ENCODE measurements at places on chromosomes 1 and 21. TPM values are rescaled to one million over a fixed set of nuclear protein-coding genes. Genes with fewer than 3 reads are reported as not detected.

Gene RIMS3
- 0.64 TPM for total RNA-seq

Gene RSPH1
- total RNA-seq, result not detected

Gene ADAM30
- not detected for total RNA-seq

- DNase-seq, result no peak
Measured at GRCh38 chr1:201213926-201214325, 23.3 kb downstream of the IGFN1 start.

GRCh38 chr1:247352175-247352574, 20.5 kb upstream of the ZNF496 start:
- DNase-seq, result peak; percentile 31

GRCh38 chr1:14842891-14843290, 244.4 kb downstream of the KAZN start:
- DNase-seq, result peak; percentile 90

- no peak for DNase-seq
Measured at GRCh38 chr1:66519992-66520391, 14.0 kb upstream of the SGIP1 start.

DNA sequence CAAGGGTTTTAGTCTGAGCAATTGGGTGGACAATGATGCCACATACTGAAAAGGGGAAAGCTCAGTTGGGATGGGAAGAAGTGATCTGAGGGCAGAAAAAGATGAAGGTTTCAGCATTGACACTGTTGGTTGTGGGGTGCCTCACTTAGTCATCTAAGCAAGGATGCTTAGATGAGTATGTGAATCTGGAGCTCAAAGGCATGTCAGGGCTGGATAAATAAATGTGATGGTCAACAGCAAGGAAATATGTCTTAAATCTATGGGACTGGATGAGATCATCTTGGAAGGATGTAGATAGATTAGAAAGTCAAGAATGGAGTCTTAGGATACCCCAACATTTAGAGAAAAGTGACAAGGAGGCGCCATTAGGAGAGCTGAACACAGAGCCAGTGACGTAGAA, 114.6 kb downstream of the ZBTB18 start:
- no peak for DNase-seq

DNA sequence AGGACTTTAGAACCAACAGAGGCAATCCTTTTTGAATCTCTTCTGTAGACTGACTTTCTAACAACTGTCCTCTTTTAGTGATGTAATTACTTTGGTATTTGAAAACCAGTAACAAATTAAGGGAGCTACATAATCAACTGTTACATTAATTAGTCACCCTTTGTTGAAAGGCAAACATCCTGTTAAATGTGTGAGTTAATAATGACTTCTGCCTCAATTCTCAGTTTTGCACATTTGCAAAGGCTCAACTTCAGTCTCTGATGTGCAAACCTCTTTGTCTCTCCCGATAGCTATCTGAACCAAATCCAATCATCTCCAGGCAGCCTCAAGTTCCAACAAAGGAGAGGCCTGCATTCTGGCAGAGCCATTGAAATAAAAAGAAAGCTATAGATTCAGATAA, 135.4 kb upstream of the C8B start:
- no peak for DNase-seq

GRCh38 chr1:152228831-152229230, 4.8 kb upstream of the HRNR start:
- DNase-seq, result peak; percentile 28

DNA sequence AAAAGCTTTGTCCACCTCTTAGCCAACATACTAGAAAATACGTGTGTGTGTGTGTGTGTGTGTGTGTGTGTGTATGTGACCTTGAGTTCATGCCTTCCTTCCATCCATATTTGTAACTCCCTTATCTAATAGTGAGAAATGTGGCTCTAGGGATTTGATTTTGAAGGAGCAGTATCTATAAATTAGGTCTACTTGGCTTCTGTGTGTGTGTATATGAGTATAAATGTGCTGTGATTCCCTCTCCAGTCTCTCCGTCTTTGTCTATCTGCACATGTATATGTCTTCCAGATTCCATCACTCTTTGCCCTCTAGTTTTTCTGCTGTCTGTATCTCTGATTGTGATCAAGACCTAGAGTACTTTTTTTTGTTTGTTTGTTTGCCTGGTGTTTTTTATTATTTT, 11.9 kb upstream of the NBL1 start:
- DNase-seq, result no peak

DNA sequence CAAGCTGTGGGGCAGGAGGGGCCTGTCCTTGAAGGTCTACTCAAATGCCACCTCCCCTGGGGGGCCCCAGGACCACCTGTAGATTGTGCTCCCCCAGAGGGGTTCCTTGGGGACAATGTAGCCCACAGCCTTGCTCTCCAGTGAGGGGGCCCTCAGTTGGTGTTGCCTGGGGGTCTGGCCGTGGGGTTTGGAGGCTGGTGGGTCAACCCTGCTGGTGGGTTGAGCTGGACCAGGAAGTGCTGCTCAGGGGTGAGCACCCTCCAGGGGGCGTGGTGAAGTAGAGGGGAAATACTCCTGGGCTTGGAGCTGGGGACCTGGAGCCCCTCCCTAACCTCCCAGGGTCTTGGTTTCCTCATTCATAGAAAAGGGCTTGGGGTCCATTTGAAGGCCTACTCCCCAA, 143.6 kb upstream of the WNT4 start:
- DNase-seq, result no peak
